Left renal cortex interstitium (tissue), 4 donors: ENCODE measurements at places on chromosomes 12 and 14.

DNA sequence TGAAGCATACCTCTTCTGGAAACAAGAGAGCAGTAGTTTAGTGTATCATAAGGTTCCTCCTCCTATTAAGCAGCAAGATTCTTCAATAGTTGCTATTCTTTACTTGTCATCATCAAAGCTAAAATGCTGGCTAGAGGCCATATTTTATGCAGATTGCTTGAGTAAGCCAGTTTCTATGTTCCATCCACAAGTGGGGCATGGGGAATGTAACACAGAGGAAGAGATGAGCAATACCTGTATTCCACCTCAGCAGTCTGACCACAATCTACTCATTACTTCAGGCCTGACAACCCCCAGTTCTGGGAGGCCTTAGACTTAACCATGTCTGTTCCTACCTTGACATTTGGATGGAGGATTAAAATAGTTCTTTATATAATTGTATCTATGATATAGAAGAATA is 423.6 kb downstream of the BTG1 start:
- DNase-seq = no peak

DNA sequence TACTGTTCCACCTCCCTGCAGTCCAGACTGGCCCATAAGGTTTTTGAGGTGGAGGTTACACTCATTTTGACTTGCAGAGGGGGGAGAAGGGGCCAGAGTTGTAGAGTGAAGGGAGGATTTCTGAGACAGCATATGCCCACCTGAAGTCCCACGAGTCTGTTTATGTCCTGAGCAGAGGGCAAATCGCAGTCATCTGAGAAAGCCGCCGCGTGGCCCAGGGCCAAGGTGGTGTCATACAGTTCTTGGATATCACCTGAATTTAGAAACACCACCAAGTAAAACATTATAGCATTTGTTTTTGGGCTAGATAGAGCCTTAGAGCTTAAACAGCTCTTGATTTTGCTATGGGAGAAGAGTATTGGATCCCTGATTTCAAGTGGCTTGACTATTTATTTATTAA is 30.9 kb downstream of the TDG start:
- DNase-seq = no peak

- DNase-seq = no peak
Measured at GRCh38 chr14:105029402-105029801, 8.5 kb upstream of the CDCA4 start.

DNA sequence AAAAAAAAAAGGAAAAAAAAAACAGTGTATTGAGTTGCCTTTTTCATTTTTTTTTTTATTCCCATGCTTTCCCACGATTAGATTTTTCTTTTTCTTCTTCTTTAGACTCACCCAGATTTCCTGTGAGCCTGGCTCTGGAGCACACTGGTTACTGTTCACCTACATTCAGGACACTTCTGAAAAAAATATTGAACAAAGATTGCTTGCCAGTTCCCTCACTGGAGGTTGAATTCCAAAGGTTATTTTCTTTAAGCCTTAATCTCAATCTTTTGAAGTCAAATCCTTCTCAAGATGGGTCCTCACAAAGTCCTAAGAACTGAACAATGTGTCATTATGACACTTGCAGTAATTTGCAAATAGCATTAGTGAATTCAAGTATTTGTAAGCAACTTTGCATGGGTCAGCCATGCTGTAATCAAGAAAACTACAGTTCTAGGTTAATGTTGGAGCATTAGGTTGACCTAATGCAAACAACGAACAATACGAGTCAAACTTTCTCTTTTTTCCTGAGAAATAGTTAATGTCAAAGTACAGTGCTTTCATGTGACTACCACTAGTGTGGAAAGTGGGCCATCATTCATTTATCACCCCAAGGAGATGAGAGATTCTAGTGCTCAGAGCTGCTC is 49.2 kb upstream of the DUSP6 start:
- no peak for DNase-seq

DNA sequence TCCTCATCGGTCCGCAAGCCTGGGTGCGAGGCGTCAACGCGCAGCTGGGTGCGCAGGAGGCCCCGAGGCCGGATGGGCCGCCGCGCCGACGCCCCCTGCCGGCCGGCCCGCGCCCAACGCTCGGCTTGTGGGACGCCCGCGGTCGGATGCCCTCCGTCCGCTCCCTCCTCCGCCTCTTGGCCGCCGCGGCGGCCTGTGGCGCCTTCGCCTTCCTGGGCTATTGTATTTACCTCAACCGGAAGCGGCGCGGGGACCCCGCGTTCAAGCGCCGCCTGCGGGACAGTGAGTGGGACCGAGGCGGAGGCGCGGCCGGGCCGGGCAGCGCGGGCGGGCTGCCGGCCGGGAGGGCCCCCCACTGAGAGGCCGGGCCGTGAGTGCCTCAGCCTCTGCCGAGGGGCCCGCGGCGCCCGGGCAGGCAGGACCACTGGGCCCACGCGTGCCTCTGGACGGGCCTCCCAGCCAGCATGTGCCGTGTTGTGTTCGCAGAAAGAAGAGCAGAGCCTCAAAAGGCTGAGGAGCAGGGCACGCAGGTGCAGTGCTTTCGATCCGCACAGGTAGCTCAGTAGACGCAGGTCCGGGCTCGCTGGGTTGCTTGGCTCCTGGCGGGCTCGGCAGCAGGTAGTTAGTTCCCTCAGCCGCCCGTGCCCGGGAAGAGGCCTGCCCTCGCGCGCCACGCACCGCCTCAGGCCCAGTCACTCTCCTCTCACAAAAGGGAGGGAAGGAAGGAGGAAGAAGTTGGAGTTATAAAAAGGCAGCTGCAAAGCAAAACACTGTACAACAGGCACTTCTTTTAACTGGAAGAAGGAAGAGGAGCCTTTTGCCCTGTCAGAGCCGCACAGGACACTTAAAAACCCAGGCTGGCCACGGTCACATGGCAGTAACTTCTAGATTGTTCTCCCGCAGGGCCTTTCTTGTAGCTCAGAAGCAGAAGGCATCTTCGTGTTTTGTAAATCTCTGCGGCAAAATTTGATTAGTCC is at the start of gene TOMM20L:
TOMM20L (plus strand) TSS at position 119 of the 977 bp plus-strand sequence; CDS start at position 147, 28 bp downstream.
- peak; percentile 31 for DNase-seq

GRCh38 chr12:83536496-83536895 is 849.8 kb downstream of the TMTC2 start:
- DNase-seq = no peak

DNA sequence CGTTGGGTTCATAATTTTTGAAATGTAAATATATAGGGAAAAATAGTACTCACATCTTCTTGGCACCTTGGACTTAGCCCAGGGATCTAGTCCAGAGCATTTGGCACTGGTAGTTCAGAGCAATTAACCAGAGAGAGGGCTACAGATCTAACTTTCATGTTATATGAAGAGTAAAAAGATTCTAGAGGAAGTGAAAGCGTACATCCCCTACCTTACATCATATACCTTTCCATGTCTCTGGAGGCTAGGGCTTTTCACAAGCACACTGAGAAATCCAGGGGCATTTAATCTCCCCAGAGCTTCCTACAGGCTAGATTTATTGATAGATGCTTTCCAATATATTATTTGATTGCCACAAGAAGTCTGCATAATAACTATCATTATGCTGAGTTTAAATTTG is 687.5 kb upstream of the FBXO33 start:
- no peak for DNase-seq

DNA sequence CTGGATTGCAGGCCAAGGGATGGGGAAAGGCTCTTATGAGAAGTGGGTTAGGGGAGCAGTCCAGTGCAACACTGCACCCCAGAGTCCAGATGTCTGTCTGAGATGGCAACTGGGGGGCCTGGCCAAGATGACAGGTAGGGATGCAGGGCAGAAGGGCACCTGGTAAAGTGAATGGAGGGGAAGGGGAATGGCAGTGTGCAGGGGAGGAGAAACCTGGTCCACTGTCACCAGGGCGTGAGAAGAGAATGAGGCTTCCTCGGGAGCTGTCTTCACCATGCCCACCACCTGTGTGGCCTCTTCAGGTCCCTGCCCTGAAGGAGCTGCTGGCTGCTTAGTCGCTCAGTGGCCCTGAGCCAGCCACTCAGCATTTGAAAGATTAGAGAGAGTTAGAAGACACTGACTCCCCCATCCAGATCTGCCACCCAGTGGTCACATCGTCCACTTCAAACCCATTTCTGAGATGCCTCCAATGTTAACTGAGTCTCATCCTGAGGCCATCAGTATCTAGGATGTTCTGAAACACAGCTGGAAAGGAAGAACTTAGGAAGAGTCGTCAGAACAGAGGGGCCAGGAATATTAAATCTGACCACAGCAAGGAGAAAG is 57.3 kb downstream of the PLEKHG3 start:
- DNase-seq = no peak

- no peak for DNase-seq
Measured at GRCh38 chr12:32240162-32240561, 133.5 kb downstream of the BICD1 start.

DNA sequence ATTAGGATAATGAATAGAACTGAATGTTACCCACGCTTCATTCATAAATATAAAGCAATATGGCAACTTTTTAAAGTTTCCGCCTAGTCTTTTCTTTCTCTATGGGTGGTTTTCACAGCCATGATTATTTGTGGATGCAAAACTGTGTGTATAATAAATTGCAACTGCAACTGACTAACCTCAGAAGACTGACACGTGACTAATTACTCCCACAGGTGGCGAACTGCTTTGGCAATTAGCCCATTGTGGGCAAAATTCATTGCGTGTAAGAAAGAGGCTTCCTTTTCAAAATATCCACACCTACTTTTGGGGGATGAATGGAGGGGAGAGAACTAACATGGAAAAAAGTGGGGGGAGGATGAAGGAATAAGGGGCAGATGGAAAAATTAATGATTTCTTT is 79.0 kb downstream of the SLC25A21 start:
- DNase-seq = no peak

DNA sequence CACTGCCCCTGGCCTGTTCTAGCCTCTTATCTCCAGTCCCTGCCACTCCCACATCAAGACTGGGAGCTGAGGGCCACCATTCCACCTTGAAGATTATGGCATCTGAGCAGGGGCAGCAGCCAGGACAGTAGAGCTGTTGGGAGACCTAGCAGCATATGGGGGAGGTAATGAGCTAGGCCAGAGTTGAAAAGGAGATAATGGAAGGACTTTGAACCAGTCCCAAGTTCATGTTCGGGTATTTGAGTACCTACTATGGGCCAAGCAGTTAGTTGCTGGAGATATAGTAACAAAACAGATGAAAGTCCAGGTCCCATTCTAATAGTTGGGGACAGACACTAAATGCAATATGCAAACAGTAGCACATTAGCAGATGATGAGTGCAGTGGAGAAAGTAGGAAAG is 151.5 kb downstream of the PLXNC1 start:
- no peak for DNase-seq
